ENCODE measurements at places on chromosomes 11 and 22. TPM values are rescaled to one million over a fixed set of nuclear protein-coding genes. Genes with fewer than 3 reads are reported as not detected.

DNA sequence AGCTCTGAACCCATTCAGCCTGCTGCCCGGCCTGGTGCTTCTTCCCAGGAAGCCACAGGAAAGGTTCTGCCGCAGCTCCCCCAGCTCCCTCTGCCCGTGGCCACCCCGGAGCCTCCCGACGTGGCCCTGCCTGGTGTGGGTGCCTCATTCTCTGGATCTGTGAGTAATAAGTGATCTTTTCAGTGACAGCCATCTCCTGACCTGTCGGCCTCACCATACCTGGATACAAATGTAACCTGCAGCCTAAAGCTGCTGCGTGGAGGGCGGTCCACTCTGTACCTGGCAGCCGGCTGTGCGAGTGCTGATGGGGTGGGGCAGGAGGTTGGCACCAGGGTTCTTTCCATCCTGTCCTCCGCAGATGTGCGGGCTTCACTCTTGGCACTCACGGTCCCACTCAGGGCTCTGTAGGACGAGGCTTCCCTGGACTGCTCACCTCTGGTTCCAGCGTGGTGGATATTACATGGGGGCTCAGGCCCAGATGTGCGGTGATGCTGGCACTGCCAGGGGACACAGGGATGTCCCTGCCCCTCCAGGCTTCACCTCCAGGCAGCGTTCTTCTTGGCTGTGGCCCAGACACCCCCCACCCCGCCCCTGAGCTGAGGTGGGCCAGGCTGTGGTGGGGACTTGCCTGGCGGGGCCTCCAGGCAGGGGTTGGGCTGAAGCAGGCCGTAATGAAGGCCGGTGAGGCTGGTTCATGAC is 748.5 kb downstream of the BRD1 start:
- DNase-seq: no peak

DNA sequence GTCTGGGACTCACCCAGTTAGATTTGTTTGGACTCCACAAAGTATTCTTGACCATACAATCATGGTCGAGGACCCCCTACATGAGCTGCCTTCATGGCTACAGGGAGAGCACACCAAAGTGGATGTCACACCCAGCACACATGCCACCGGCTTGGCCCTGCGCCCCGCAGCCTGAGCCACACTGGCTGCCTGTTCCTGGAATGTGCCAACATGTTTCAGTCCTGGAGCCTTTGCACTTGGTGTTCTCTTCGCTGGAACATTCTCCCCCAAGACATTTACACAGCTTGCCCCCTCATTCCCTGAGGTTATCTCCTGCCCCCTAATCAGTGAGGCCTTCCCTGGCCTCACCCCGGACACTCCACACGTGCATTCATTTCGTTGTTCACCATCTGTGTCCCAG is 46.0 kb downstream of the PPARA start:
- DNase-seq: no peak

GRCh38 chr11:124610295-124610694 is 933 bp upstream of the PANX3 start:
- no peak for DNase-seq

- no peak for DNase-seq
Measured at GRCh38 chr22:46830841-46831240, 68.4 kb downstream of the TBC1D22A start.

The SSH3 gene
- 7.1 TPM for total RNA-seq

The ME3 gene
- 45.3 TPM for total RNA-seq

The KLHDC7B gene
- total RNA-seq: not detected

All from spinal cord (tissue), 10 donors.